Sigmoid colon (tissue), 7 donors: ENCODE measurements at places on chromosomes 1 and 21. TPM values are rescaled to one million over a fixed set of nuclear protein-coding genes. Genes with fewer than 3 reads are reported as not detected.

DNA sequence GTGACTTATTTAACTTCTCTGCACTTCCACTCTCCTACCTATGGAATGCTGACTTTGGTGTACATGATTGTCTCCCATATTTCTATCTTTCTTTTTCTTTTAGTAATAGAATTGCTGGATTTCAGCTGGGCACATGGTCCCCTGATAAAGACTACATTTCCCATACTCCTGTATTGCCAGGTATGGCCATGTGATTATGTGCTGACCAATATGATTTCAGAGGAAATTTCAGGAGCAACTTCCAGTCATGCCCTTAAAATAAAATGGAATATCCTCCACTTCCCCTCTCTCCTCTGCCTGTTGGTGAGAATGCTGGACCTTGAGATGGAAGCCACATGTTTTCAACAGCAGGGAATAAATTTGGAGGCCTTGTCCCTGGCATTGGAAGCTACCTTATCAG lies 130.7 kb upstream of the IGSF21 start:
- no peaks in the 10 kb centered on the region for H3K4me1 ChIP-seq
- H3K27ac ChIP-seq = no peak overlapping the region
- H3K36me3 ChIP-seq = no peaks in the 10 kb centered on the region
- H3K4me3 ChIP-seq = no peak overlapping the region
- DNase-seq = no peak

- H3K27ac ChIP-seq = peak overlapping the region; percentile 37
- DNase-seq = no peak
- peaks cover 29% of the 10 kb centered on the region for H3K27me3 ChIP-seq
- peaks cover 34% of the 10 kb centered on the region for H3K4me1 ChIP-seq
- no peak overlapping the region for H3K4me3 ChIP-seq
Observed at GRCh38 chr1:9179463-9180110, 50.7 kb upstream of the GPR157 start.

DNA sequence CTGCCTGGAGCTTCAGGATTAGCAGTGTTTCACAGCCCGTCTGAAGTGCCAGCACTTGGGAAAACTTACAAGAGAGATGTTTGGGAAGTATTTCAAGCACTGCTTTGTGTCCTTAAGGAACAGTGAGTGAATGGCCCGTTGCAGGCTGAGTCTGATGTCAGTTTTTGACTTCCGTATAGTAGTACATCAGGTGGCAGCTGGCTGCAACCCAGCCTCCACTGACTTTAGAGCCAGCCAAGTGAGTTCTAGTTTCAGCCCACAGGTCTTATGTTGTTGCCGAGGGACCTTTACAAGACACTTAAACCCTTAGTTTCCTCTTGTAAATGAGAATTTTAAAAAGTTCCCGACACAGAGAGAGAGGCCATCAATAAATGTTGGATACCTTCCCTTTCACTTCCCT lies 35.0 kb downstream of the UCK2 start:
- no peaks in the 10 kb centered on the region for H3K27me3 ChIP-seq
- no peaks in the 10 kb centered on the region for H3K36me3 ChIP-seq
- no peak overlapping the region for H3K4me3 ChIP-seq
- H3K27ac ChIP-seq = no peak overlapping the region
- H3K4me1 ChIP-seq = peaks cover 5% of the 10 kb centered on the region

DNA sequence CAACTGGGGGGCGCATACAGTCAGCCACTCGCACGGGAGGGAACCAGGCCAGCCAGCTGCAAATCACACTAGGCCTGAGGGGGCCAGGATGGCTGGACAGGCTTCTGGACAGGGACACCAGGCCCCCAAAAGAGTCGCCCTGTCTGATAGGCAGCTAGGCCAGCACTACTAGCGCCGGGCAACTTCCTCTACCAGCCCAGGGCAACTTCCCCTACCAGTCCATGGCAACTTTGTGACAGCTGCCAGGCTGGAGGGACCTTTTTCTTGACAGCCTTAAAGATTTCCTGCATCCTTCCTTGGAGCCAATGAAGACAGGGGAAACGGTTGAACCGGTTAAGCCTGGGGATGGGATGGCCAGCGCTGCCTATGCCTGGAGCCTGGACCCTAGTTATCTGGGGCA lies 5.1 kb downstream of the IFFO2 start:
- no peaks in the 10 kb centered on the region for H3K27me3 ChIP-seq
- no peaks in the 10 kb centered on the region for H3K36me3 ChIP-seq
- H3K4me3 ChIP-seq = no peak overlapping the region
- DNase-seq = no peak

DNA sequence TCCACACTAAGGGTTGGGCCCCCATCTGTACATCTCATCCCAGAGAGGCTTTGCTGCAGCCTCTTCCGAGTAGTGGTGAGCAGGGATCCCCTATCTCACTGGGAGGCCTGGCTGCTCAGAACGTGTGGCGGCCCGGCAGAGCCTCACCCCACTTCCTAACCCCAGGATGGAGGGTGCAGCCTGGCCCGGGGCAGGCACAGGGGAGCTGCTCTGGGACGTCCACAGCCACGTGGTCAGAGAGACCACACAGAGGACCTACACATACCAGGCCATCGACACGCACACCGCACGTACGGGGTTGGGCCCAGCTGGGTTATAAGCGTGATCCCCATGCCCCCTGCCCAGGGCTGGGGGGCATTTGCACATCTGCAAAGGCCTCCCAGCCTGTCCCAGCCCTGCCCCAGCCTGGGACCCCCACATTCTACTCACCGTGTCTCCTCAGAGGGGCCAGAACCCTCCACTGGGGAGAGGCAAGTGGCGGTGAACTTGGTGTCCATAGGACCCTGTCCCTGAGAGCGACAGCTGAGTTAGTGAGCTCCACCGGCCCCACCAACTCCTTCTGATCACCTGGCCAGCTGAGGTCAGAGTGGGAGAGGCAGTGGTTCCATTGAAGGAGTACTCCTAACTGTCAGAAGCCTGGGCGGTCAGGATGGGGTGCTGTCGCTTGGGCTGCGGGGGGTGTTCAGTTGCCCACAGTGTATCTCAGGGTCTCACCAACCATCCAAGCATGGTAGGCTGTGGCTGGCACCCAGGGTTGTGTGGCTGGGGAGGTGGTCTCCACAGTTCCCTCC lies 41.2 kb downstream of the TRIM11 start:
- no peak overlapping the region for H3K27ac ChIP-seq
- peak; percentile 60 for DNase-seq
- H3K27me3 ChIP-seq = no peaks in the 10 kb centered on the region

GRCh38 chr1:223700388-223700918 lies 11.9 kb upstream of the CAPN2 start:
- H3K27ac ChIP-seq = peak overlapping the region; percentile 87
- H3K4me1 ChIP-seq = no peaks in the 10 kb centered on the region
- no peak overlapping the region for H3K4me3 ChIP-seq
- H3K36me3 ChIP-seq = no peaks in the 10 kb centered on the region

DNA sequence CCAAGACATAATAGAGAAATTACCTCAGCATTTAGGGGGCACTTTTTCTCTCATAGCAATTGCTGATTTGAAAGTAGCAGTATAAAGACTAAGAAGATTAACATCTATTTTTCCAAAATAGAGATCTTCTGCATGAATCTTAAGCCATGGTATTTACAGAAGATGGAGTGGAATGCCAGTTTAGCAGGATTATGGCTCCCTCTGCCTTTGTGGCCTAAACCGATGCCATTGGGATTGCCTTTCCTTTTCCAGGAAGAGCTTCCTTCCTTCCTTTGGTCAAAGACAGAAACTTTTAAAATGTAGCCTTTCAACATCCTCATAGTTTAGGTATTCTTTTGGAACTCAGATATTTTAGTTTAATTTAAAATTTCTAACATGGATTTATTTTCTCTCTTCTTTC lies 39.4 kb downstream of the CFHR5 start:
- no peaks in the 10 kb centered on the region for H3K27me3 ChIP-seq
- H3K36me3 ChIP-seq = no peaks in the 10 kb centered on the region
- no peak overlapping the region for H3K4me3 ChIP-seq
- H3K4me1 ChIP-seq = no peaks in the 10 kb centered on the region

- H3K27ac ChIP-seq = no peak overlapping the region
- H3K4me3 ChIP-seq = no peak overlapping the region
- DNase-seq = peak; percentile 9
- no peaks in the 10 kb centered on the region for H3K4me1 ChIP-seq
- no peaks in the 10 kb centered on the region for H3K36me3 ChIP-seq
- H3K27me3 ChIP-seq = no peaks in the 10 kb centered on the region
Observed at GRCh38 chr1:162368451-162368850, 8.2 kb downstream of the SPATA46 start.

GRCh38 chr1:94056996-94057395 lies 64.0 kb downstream of the ABCA4 start:
- peaks cover 7% of the 10 kb centered on the region for H3K4me1 ChIP-seq
- no peak for DNase-seq
- no peak overlapping the region for H3K4me3 ChIP-seq
- no peaks in the 10 kb centered on the region for H3K36me3 ChIP-seq

GRCh38 chr1:177305040-177306018 lies 134.6 kb downstream of the BRINP2 start:
- H3K36me3 ChIP-seq = no peaks in the 10 kb centered on the region
- DNase-seq = no peak
- peaks cover 10% of the 10 kb centered on the region for H3K4me1 ChIP-seq
- no peaks in the 10 kb centered on the region for H3K27me3 ChIP-seq

DNA sequence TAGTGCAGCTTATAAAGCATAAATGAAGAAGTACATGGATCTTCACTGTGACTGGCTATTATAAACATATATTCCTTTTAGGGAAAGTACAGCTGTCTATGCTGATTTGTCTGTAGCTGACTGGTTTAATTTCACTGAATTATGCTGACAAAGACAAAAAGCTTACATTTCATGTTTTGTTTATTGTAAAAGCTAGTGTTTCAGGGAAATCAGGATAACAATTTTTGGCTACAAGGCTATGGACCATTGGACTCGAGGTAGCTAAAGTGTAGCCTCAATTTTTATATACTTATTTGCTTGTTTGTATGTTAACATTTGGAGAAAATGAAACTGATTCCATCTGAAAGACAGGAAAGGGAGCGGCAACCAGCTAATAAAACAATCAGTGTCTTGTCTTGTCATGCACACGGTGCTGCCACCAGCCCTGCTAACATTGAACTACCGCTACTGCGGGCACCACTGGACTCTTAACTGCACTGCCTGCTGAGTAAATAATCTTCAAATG lies 480.2 kb downstream of the COL11A1 start:
- H3K27ac ChIP-seq = no peak overlapping the region
- DNase-seq = no peak
- no peaks in the 10 kb centered on the region for H3K4me1 ChIP-seq
- no peaks in the 10 kb centered on the region for H3K27me3 ChIP-seq
- H3K4me3 ChIP-seq = no peak overlapping the region
- no peaks in the 10 kb centered on the region for H3K36me3 ChIP-seq

The TMPRSS2 gene
- not detected for total RNA-seq

The SLC45A1 gene
- total RNA-seq = 3.9 TPM

The ARMH1 gene
- total RNA-seq = 1.5 TPM

The NPHS2 gene
- total RNA-seq = not detected

The RCC1 gene
- total RNA-seq = 18.8 TPM

The MAGI3 gene
- 22.5 TPM for total RNA-seq

The LAMB3 gene
- 0.16 TPM for total RNA-seq

The OR6N1 gene
- not detected for total RNA-seq

The CA14 gene
- 1.4 TPM for total RNA-seq

The CLDN17 gene
- total RNA-seq = not detected
